ENCODE measurements at places on chromosomes 5 and 9.

DNA sequence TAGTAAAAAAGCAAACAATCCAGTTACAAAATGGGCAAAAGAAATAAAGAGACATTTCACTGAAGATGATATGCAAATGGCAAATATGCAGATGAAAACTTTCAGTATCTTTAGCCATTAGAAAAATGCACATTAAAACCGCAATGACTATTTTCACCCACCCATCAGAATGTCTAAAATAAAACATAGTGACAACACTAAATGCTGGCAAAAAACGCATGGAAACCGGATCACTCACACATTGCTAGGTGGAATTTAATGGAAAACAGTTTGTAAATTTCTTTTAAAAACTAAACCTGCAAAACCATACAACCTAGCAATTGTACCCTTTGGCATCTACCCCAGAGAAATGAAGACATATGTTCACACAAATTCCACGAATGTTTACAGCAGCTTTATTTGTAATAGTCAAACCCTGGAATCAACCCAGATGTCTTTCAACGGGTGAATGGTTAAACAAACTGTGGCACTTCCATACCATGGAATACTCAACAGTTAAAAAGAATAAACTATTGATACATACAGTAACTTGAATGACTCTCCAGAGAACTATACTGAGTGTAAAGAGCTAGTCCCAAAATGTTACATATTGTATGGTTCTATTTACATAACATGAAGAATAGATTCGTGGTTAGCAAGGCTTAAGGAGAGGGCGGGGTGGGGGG lies 17.2 kb upstream of the PAM start:
- DNase-seq = no peak

GRCh38 chr5:31329715-31330114 lies 136.2 kb downstream of the CDH6 start:
- DNase-seq = no peak

DNA sequence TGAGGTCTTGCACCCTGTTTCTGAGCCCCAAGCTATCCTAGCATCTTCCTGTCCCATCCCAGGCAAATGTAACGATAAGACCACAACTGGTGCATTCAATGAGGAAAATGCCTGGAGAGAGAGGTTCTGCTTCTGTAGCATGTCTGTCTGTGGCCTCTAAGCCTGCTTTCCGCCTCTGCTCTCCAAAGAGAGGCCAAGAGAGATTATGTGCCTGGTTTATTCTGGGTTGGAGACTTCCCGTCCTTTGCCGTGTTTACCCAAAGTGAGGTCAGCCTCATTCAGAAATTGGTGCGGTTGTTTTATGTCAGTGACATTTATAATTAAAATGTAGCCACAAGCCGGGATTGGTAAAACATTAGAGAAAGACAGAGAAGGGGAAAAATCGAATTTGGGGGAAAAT lies 77.8 kb downstream of the FGF1 start:
- DNase-seq = no peak

DNA sequence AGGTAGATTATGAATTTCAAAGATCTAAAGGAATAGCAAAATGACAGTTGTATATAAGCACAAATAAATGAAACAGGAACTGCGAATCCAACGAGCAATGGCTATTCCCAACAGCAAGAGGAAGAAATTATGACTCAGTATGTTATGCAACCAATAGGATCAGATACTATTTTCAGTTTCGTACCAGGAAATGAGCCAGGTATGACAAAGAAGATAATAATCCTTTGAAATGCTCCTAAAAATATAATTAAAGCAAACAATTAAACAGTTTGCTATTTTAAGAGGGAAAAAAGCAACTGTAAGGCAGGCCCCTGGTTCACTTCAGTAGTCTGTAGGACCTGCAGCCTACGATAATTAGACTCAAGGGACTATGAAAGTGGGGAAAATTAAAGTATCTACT lies 58.9 kb downstream of the AUH start:
- DNase-seq = no peak

DNA sequence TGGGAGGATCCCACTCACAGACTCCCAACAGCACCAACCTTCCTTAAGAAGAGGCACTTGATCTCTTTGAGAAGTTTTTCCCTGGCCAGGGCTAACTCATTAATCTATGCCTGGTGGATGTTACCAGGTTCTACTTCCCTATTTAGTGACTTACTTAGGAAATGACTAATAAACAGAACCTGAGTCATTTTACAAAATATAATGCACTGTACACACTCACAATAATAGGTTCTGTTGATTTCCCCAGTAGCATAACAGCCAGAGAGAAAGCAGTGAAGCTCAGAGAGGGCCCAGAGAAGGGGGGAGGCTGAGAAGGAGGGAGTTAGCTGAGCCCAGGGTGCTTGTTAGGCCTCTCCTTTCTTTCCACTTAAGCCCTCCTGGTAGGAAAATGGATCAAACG lies 27.1 kb downstream of the FRMD3 start:
- DNase-seq = no peak

DNA sequence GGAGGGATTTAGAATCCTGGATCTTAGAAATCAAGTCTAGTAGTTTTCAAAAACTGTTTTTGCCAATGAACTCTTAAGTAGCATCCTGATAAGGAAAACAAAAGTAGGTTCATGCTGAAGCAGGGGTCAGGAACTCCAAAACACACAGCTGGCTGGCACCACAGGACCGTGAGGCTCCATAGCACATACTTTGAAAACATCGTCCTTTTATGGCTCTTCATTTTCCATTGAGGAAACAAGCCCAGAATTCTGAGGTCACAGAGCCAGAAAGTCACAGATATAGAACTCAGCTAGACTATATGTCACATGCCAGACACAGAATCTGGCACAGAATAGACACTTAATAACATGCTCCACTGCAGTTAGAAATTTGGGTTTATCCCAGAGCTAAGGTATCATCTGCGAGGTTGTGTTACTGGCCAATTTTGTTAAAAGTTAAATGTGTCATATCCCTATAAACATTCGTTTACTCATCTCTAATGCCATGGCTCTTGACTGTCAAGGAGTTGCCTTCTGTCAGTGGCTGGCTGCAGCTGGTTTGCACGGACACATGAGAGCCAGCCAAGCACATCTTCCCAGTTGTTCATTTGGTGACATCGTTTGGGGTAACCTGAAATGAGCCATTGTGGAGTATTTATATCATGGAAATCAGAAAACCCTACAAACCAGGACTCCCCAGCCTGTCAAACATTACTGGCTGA lies 58.8 kb downstream of the FAM78A start:
- DNase-seq = no peak

DNA sequence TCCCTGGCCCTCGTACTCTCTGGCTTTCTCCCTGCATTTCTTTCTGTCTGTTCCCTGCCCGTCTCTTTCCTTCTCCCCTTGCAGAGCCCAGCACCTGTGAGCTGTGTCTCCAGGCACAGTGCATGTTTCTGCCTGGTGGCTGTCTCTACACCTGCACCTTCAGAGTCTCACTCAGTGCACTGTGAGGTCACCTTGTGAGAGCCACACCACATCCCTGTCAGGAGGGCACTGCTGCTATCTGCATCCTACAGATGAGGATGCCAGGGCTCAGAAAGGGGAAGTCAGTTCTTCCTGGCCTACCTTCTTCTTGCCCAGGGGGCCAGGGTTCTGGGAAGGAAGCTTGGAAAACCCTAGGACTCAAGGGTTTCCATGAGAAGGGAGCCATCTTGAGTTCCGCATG lies 69.7 kb upstream of the NEURL1B start:
- DNase-seq = no peak

- no peak for DNase-seq
Observed at GRCh38 chr5:179825655-179826182, 5.0 kb downstream of the SQSTM1 start.

DNA sequence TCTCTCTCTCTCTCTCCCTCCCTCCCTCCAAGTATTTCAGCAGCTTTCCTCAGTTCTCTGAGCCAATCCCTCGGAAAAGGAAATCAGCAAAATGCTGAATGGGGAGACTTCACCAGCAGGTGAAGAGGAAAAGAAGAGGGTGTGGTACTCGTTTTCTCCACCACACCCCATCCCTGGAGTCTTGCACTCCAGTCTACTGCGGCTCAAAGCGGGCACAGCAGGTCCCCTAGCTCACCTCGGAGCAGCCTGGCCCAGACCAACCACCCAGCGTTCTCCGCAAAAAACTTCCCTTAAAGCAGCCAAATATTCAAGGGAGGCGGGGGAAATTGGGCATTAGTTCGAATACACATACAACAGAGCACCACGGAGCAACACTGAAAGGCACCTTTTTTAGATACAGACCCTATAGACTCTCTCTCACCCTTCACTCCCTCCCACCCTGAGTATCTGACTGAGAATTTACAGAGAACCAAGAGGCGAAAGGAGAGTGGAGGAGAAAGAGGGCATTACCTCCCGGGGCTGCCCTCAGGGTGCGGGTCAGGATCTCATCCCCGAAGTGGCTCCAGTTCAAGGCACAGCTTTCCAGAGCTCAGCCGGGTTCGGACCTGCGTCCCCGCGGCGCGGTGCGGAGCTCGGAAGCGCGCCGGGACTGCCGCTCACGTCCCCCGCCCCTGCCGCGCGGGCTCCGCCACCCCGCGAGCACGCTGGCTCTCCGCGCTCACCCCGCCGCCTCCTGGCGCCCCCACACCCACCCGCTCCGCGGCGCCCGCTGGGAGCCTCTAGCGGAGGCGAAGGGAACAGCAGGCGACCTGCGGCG lies 1638.5 kb upstream of the C9orf72 start:
- no peak for DNase-seq

GRCh38 chr5:62093976-62094375 lies 212.0 kb upstream of the KIF2A start:
- DNase-seq = no peak

DNA sequence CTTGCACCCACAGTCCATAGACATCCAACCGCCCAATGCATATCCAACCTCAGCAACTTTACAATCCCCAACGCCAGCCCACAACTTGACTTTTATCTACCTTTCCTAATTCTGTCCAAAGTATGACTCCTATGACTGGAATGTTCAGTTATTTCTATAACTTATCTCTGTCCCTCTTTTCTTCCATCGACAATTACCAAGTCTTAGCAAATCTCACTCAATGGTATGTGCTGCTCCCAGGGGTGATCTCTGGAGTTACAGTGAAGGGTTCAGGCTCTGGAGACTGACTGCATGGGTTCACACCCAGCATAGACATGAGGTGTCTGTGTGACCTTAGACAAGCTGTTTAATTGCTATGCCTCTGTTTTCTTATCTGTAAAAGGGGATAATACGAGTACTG lies 106.9 kb downstream of the SPOCK1 start:
- no peak for DNase-seq

GRCh38 chr9:76803083-76803482 lies 38.8 kb downstream of the PCA3 start:
- no peak for DNase-seq

GRCh38 chr5:181223729-181224389 lies 778 bp downstream of the TRIM41 start:
- DNase-seq = no peak

DNA sequence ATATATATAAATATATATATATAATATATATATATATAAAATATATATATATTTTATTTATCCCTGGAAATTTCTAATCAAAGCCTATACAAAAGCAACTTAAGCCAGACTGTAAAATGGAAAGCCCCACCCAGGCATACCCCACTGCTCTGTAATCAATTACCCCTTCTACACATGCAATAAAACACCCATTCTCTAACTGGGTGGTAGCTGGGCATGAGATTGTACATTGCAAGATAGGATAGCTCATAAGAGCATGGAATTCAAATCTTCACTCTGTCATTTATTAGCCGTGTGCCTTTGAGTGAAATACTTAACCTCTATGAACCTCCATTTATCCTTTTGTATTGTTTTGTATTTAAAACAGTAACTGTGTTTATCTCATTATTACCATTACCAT lies 405.3 kb upstream of the SLC30A5 start:
- no peak for DNase-seq

Measured in CD4-positive, alpha-beta T cell treated with Interleukin-6 at 100 ng/mL for 8 hours (primary cell).